ENCODE measurements at places on chromosomes 1 and 21. TPM values are rescaled to one million over a fixed set of nuclear protein-coding genes. Genes with fewer than 3 reads are reported as not detected.

KCNN3 gene
- 0.32 TPM for total RNA-seq

C8A gene
- under 0.01 TPM for total RNA-seq

NBPF6 gene
- total RNA-seq, result not detected

LY9 gene
- total RNA-seq, result not detected

PTPRC gene
- not detected for total RNA-seq

SLFNL1 gene
- 0.89 TPM for total RNA-seq

OR6N2 gene
- total RNA-seq, result not detected

MAP3K21 gene
- 0.59 TPM for total RNA-seq

TNFRSF14 gene
- 4.8 TPM for total RNA-seq

Measured in smooth muscle cell of the umbilical artery (primary cell).